ENCODE measurements at places on chromosomes 13 and 19.

- no peak for DNase-seq
Observed at GRCh38 chr19:48461982-48462655, 6.7 kb downstream of the KCNJ14 start.

- DNase-seq, result peak; percentile 38
Observed at GRCh38 chr13:46667687-46668281, 114.8 kb downstream of the LRCH1 start.

GRCh38 chr13:95192998-95193397 lies 108.3 kb downstream of the ABCC4 start:
- no peak for DNase-seq

- DNase-seq, result no peak
Observed at GRCh38 chr13:85651440-85651839, 147.8 kb downstream of the SLITRK6 start.

- no peak for DNase-seq
Observed at GRCh38 chr13:79796136-79796535, 315.2 kb downstream of the NDFIP2 start.

- peak; percentile 76 for DNase-seq
Observed at GRCh38 chr19:3304871-3305423, 61.4 kb upstream of the NFIC start.

DNA sequence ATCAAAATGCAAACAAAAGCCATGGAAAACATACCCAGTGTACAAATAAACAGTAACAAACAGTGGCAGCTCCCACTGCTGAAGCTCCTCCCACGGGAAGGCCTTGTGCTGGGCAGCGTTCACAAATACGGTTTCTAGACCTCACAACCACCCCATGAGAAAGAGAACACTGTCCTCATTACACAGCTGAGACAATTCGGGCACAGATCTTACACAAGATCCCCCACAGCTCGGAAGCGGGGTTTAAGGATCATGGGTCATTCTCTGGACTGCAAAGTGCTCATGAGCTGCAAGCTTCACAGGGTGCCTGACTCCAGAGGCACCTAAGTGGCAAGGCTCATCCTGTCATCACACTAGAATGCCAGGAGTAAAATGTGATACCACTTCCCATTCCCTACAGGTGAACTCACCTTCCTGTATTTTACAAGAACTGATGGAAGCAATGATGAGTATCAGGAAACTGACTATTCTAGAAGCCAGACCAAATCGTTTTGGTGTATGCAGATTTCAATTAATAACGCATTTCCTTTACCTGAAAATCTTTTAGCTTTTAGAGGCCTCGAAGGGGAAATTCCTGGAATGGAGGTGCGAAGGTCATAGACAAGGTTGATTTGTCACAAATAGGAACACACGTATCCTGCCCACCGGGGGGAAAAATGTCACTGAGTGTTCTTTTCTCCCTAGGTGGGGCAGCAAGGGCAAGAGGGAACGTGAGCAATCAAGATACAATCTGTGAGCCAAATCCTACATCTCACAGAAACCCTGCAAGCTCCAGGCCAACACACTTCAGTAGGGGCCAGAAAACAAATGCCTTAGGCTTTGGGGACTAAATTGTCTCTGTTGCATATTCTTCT lies 41.2 kb downstream of the STK24 start:
- DNase-seq, result no peak

DNA sequence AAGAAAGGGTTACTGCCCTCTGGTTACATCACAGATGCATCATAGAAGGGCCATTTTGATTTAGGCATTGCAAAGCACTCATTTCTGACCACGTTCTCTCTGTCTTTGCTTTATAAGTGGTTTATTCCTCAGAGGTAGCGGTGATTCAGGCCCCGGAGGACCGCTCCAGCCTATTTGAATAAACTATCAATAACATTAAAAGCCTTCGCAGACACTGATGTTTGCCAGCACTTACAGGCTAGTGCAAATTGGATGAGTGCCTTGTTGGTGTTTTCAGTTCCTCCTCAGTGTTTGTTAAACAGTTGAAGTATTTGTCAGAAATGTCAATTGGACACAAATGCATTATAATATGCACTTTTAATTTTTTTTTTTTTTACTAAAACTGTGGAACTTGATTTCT lies 120.2 kb downstream of the RXFP2 start:
- no peak for DNase-seq

GRCh38 chr19:41957838-41958366 lies 1.2 kb downstream of the RABAC1 start:
- DNase-seq, result peak; percentile 83

DNA sequence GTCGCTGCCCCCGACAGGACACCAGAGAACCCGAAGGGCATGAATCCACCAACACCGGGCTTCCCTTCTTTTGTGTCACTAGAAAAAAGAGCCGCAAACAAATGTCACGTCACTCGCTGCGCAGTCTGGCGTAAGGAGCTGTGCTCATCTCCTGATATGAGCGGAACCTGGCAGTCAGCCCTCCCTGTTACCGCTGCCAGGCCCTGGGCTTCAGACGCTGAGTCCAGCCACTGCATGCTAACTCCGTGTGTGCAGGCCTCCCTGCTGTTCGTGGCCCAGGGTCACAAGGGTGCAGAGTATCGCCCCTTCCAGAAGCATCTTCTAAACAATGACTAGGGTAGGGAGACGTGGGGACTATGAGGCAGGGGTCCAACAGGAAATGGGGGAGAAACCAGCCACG lies 71.3 kb downstream of the SLC7A1 start:
- DNase-seq, result peak; percentile 96

GRCh38 chr13:35984776-35985453 lies 146.3 kb downstream of the DCLK1 start:
- no peak for DNase-seq

DNA sequence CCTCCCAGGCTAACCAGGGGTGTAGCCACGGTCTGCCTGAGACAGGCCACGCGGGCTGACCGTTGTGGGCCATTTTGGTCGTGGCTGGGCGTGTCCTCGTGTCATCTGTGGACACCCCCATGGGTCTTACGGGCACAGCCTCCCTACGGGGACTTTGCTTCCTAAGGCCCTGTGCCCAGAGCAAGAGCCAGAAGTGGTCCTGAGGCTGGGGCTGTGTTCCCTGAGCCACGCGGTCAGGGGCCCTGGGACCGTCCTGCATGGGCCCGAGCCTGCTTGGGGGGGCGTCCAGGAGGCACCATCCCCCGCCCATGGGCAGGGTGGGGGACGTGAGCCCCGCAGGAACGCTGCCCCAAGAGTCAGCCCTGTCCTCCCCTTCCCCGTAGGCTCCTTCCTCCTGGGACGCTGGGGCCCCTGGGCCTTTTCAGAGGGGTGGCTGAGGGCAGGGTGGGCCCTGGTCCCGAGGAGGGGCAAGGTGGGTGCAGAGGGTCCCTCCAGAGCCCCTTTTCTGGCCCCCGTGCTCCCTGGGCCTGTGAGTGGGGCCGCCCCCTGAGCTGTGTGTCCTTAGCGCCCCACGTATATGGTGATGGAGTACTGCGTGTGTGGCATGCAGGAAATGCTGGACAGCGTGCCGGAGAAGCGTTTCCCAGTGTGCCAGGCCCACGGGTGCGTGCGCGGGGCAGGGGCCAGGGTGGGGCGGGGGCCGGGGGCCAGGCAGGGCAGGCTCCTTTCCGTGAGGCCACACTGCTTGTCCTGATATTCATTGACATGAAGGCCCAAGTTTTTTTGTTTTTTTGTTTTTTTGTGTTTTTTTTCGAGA lies 13.4 kb downstream of the STK11 start:
- DNase-seq, result no peak

GRCh38 chr13:49023431-49023830 lies 47.7 kb downstream of the FNDC3A start:
- peak; percentile 68 for DNase-seq

DNA sequence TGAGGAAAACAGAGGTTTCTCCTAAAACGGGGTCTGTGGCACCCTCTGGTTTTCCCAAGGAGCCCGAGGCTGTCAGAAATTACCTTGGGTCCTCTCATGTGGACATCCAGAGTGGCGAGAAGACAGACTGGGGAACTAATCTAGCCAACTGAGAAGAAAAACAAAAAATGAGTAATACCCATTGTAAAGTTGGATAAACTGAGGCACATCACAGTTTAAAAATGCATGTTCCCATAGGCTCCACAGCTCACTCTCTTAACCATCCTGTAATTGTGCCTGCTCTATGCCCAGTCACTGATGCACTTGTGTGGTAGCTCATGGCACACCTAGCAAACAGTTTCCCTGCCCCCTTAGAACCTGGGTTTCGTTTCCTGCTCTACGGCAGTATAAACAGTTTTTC lies 15.2 kb upstream of the UPF3A start:
- DNase-seq, result no peak

- DNase-seq, result no peak
Observed at GRCh38 chr19:34722353-34722752, 11.7 kb upstream of the ZNF181 start.

GRCh38 chr19:41530761-41531301 lies 45.1 kb upstream of the CEACAM21 start:
- peak; percentile 31 for DNase-seq

DNA sequence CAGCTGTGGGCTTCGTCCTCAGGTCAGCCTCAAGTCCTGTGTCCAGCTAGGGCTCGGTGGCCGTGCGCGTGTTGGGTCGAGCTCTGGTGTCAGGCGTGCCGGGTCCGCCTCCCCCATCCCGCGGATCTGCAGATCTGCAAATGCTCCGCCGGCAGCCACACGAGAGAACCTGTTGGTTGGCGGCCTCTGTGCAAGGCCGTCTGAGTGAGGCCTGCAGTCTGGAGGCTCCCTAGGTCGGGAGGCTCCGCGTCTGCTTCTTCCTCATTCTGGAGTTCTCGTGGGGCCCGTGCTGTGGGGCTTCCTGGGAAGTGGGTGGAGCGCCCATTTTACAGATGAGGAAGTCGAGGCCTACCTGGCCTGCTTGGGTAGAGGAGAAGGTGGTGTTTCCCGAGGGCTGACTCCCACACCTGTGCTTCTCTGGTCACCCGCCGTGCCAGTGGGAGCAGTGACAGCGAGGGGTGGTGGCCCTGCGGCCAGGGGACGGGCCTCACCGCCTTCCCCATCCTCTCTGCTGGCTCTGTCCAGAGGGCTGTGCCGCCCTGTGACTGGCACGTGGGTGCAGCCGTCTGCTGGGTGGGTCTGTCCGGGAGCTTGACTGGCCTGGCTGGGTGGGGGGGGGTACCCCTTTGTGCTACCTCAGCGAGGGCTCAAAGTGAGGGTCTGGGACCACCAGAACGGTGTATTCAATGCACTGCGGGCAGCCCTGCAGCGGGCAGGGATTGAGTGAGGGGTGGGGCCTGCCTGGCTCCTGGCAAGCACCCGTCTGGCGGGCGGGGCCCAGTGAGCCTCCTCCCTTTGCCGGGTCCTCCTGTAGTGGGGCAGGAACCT lies 3.3 kb downstream of the CSNK1G2 start:
- no peak for DNase-seq

DNA sequence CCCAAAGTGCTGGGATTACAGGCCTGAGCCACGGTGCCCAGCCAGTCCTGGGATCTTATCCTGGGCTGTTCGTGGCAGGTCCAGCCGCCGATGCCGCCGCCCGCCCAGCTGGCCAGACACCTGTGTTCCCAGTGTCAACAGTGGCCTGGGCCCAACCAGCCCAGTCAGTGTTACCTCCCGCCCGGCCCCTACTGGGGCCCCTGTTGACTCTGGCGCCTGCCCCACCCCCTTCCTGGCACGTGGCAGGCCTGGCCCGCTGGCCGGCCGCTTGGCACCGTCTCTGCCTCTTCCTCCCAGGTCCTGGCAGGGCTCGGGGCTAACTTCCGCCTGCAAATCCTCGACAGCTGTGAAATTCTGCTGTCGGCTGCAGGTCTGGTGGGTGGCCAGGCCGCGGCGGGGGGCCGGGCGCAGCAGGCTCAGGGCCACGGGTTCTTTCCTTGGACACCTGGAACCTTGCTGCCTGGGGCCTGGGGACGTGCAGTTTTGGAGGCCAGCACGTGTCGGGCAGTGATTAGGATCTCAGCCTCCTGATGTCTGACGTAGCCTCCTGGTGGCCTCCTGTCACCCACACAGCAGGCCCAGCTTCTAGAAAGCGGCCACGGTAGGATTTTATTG lies 9.1 kb downstream of the ARID3A start:
- DNase-seq, result peak; percentile 85

DNA sequence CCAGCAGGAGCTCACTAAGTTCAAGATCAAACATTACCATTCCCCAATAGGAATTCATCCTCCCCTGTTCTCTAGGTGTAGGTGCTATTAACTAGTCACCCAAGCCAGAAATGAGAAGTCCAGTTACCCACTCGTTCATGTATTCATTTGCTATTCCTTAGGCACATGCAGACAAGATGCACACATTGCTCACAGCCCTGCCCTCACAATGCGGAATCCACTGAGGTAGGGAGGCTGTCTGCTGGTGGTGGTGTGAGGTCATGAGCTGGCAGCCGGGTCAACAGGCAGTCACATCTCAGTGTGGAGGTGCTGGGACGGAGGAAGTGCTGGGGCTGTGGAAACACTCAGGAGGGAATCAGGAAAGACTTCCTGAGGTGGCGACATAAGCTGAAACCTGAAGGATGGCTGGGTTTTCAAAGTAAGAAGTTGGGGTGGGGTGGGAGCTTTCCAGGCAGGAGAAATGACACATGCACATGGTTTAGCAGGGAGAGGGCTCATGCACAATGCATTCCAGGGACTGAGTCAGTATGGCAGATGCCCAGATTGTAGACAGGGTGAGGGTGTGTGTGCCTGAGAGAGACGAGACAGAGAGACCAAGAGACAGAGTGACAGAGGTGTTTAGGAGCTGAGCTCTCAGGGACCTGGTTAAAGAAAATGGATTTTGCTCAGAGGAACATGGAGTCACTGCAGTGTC lies 117.6 kb downstream of the USP12 start:
- peak; percentile 69 for DNase-seq

DNA sequence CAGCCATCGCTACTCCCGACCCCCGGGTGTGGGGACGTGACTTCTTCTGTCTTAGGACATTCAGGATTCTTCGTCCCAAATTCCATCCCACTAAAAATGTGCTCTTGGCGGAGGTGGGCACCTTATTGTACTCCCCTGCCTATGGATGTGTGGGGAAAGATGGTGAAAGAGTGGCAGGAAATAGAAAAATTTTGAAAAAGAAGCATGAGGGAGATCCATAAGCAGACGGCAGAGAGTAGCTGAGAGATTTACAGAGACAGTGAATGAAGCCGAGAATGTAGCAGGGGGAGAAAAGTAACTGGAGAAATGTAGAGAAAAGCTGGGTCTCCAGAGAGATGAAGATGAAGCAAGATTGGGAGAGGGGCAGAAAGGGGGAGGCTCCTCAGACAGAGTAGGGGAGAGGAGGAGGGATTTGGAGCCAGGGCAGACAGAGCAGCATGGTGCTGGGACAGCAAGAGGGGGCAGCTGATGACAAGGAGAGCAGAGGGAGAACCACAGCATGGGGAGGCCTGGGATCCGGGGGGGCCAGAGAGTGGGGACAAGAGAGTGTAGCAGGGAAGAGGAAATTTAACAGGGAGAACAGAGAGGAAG lies 843 bp downstream of the ZNF610 start:
- peak; percentile 13 for DNase-seq

DNA sequence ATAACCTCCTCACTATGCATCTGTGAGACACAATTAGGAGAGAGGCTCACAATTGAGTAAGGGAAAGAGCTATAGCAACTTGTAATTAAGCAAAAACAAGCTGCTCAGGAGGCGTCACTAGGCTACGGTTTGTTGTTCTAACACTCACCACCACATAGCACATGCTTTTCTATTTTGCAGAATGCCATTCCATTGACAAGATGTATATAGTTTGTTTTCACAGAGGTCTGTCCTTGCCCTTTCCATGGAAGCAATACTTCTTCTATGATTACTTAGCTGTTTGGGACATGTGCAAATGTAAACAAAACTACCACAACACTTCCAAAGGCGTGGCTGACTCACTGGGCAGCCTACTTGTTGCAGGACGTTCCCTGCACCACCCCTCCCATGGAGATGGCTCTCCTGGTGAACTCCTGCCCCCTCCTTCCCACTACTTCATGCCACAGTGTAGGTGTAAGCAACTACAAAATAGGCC lies 33.9 kb upstream of the FAM216B start:
- DNase-seq, result peak; percentile 83
